Daoy (cell line): ENCODE measurements at places on chromosomes 6 and 20. TPM values are rescaled to one million over a fixed set of nuclear protein-coding genes. Genes with fewer than 3 reads are reported as not detected.

- DNase-seq, result no peak
Observed at GRCh38 chr6:15505463-15505918, 157.3 kb downstream of the DTNBP1 start.

- DNase-seq, result no peak
Observed at GRCh38 chr20:4415281-4415680, 306.4 kb upstream of the PRND start.

- no peak for DNase-seq
Observed at GRCh38 chr6:126546541-126547120, 206.7 kb downstream of the CENPW start.

- DNase-seq, result peak; percentile 46
Observed at GRCh38 chr20:62395311-62396242, 8.7 kb downstream of the RPS21 start.

Gene ARFGEF3
- 2.4 and 3.3 TPM in 2 replicates for total RNA-seq

Gene RSPH4A
- under 0.01 TPM in 1 of 2 replicates, not detected in the other for total RNA-seq

Gene FOXQ1
- 0.06 and 0.63 TPM in 2 replicates for total RNA-seq

GRCh38 chr6:69791065-69791471 lies 5.7 kb downstream of the LMBRD1 start:
- DNase-seq, result no peak

Gene GPLD1
- total RNA-seq, result 0.33 and 2.5 TPM in 2 replicates
